ENCODE measurements at places on chromosomes 3 and 15.

DNA sequence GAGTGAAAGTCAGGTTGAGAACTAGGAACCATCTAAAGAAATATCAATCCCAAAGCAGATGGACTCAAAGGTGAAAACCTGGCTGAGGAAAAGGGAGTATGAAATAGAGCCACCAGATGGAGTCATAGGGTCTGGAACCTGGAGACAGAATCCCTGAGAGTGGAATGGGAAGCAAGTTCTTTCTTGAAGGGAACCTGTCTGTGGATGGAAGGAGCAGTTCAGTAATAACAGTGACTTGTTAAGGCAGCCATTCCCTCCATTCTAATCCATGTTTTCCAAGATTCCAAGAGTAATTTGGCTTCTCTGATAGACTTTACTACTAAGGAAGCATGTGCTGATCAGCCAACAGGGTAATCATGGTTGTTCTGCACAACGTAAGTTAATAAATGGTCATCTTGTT lies 22.5 kb upstream of the AQP9 start:
- DNase-seq: no peak

DNA sequence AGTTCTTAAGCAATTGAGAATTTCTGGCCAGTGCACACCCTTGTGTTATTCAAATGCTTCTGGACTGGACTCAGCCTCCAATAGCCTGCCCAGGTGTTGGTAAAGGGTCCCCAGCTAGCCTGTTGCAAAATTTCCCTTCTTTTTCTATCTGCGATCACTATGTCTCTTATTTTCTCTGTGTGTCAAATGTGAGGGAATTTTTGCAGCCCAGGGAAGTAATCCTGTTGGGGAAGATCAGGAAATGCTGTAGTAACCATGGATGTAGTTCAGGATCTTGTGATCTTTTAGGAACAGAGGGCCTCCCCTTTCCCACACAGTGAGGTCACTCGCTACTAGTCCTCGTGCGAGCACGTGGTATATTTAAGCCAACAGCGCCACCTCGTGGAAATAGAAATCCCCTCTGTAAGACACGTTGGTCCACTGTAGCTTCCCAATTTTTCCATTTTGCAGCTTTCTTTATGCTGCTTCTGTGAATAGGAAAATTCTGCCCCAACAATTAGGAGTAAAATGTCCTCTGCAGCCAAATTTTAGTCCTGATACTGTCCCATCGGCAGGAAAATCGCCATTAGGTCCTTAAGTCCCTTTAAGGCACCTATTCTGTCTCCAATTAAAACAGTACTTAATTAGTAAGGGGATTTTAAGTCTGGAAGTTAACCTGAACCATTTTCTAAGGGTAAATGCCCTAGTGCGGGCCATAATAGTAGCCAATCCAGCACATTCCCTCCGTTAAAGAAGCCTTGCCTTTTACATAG lies 4.0 kb upstream of the SMCO1 start:
- peak; percentile 53 for DNase-seq

GRCh38 chr3:48276911-48277641 lies 36.2 kb downstream of the ZNF589 start:
- no peak for DNase-seq

GRCh38 chr3:177211503-177212277 lies 14.4 kb upstream of the TBL1XR1 start:
- no peak for DNase-seq

DNA sequence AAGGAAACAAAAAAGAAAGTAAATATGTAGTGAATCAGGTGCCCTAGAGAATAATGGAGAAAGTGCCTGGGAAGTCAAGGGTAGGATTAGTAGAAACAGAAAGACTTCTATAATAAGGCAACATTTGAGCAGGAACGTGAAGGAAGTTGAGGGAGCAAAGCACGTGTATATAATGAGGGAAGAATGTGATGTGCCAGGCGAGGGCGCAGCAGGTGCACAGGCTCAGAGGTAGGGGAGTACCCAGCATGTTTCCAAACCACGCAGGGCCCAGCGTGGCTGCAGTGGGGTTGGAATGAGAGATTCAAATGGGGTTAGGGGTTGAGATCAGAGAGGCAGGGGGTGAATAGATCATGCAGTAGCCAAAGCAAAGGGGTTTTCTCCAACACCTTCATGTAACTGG lies 91.9 kb upstream of the VGLL4 start:
- no peak for DNase-seq

GRCh38 chr3:123384256-123384655 lies 64.6 kb downstream of the ADCY5 start:
- DNase-seq: no peak

DNA sequence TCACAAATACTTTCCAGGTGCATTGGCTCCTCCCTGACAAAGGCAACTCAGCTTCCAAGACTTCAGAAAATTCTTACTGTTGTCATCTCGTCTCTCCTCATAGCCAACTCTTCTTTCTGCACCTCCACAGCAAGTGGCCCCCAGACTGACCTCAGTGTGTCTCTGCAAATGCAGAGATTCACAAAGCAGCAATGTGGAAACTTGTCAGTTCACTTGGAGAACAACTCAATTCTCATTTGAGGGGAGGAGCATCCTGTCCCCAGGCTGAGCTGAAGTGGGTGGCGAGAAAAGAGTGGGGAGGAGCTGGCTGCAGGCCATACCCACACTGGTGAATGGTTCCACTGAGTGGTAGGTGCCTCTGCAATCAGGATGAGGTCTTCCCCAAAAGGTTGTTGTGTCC lies 248.7 kb upstream of the IL12A start:
- DNase-seq: no peak

DNA sequence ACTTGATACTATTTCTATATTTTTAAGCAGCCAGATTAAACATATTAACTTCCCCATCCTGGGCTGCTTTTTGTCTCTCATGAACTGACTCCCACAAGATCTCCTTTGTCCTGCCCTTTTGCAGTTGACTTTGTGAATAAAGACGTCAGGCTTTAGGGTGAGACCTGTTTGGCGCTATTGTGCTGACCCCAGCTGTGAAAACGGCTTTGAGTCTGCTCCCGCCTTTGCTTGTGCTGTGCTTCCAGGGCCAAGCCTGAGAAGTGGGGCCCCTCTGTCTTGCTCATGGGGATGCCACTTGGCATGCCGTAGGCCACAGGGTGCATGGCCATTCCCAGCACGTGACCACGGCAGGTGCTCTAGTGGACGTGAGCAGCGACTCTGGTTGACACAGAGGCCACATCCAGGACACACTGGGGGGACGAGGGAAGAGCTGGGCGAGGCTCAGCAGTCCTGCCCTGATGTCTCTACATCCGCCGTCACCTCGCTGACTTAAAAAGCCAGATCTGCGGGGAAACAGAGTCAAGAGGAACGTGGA lies 268.9 kb upstream of the LYSMD4 start:
- DNase-seq: no peak

DNA sequence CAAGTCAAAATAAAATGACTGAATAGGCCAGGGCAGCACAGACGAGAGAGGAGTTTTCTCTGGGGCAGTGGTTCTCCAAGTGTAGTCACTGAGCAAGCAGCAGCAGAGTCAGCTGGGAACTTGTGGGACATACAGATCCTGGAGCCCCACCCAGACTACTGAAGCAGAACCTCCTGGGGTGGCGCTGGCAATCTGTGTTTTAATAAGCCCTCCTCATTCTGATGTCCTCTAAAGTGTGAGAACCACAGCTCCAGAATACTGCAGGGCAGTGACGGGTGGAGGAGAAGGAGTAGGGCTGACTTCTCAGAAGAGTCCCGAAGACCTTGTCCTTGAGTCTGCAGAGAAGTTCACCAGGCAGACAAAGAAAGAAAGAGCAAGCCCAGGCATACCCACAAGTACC lies 251.3 kb upstream of the HES1 start:
- no peak for DNase-seq

DNA sequence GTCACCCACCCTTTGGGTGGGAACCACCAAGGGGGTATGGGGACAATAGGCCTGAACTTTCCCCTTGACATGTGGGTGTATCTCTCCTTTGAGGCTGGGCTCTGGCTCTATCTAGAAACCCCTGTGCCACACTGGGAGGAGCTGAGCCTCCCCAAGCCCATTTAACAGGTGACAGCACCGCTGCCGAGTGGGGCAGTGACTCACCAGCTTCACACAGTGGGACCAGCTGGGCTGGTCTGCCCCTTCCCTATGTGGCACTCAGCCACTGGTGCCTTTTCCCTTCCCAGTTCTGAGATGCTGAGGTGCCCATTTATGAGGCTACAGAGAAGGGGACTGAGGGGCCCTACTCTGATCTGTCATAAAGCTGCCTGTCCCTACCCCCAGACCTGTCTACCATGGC lies 5.1 kb downstream of the PSTPIP1 start:
- DNase-seq: no peak

DNA sequence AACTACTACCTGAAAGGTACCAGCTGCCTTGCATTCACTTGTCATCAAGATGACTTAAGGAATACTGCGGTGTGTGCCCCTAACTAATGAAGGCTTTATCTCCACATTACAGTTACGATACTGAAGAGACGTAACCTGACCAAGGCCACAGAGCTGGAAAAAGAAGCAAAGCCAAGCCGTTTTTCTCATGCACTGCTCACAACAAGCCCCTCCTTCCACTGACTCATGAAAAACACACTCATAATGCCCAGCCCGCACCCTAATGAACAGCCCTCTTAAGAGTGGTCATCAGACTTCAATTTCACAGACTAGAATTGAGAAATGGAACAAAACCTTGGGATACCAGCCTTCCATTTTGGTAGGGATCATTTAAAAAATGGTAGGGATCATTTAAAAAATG lies 11.6 kb downstream of the PSMD6 start:
- no peak for DNase-seq

DNA sequence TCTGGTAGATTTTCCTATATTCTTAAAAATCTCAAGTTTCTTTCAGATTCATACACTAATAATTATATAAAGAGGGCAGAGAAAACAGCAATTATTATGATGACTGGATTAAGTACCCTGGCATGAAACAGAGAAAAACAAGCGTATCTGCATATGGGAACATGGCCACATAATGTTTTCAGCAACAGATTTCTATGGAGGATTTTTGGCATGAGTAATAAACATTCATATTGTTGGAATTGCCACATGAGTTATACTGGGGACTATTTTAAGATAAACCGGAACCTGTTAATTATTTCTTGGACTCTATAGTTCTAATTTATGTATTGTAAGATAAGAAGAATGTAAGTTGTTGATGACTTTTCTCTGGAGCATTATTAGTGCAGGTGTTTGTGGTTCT lies 112.7 kb downstream of the OXSM start:
- DNase-seq: no peak

DNA sequence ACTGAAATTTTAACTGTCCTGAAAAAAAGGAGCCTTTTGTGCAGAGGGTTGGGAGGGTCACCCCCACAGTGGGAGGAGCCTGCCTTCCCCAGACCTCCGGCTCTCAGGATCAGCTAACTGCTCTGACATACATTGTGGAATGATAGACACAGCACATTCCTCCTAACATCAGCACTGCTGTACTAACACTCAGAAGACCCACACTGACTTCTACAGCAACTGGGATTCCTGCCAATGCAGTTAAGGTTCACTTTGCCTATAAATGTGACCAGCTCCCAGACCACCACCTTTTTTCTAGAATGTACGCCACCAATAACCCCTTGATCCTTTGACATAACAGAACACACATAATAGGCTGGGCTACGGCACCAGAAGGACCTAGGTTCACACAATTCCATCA lies 3.2 kb downstream of the CPEB1 start:
- DNase-seq: no peak

DNA sequence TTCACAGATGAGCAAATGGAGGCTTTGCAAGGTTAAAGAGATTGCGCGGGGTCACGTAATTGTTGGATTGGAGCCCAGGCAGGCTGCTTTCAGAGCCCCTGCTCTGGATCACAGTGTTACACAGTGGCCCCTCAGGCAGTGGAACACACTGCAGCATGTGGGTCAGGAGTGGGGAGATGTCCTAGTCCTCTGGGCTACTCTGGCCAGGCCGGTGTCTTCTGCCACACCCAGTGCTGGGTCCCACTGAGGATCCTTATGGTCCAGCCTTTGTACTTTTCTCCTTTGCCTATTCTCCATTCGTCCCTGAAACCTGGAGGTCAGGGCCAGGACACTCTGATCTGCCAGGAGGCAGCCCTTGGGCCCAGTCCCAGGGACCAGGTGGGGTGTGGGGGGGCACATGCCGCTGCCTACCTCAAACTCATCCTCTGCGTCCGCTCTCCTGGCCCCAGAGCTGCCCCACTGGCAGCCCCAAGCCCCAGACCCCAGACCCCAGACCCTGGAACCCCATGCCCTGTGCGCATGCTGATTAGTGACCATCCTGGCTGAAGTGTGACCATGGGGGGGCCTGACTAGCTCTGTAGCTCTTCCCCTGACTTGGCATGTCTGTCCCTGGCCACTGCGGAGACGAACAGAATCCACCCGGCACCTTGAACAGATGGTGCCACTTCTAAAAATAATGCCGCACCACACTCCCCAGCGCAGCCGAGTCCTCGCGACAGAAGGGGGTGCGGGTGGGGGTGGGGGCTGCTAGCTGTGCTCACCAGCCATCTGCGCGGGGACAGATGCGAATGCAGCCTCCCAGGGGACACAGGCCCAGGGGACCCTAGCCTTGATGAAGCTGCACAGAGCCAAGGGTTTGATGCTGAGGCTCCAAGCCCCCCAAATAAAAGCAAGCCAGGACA lies 41.6 kb downstream of the ATP2B2 start:
- no peak for DNase-seq

DNA sequence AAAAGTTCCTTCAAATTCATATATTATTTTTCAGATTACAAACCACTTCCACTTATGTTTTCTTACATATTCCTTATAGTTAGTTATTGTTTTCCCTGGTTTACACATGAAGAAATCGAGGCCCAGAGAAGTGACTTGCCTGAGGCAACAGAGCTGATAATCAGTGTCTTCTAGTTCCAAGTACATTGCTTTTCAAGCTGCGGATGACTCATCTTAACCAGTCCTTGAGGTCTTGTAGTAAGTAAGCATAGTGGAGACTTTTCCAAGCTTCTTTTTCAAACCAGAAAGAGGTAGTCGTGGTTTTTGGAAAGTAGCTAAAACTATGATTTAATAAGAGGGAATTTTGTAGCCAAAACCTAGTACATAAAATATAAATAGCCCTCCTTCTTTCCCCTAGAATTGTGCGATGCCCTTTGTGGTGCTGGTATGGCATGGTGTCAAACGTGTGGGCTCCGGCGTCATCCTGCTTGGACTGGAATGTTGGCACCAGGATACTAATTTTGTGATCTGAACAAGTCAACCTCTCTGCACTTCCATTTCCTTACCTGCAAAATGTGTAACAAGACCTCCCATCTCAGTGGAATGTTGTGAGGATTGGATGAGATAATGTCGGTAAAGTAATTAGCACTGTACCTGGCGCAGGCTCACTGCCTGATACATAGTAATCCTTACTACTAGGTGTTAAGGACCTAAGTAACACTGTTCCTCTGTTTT lies 19.0 kb upstream of the DLG1 start:
- DNase-seq: no peak

- DNase-seq: no peak
Observed at GRCh38 chr3:123584284-123584987, 417 bp downstream of the HACD2 start.

DNA sequence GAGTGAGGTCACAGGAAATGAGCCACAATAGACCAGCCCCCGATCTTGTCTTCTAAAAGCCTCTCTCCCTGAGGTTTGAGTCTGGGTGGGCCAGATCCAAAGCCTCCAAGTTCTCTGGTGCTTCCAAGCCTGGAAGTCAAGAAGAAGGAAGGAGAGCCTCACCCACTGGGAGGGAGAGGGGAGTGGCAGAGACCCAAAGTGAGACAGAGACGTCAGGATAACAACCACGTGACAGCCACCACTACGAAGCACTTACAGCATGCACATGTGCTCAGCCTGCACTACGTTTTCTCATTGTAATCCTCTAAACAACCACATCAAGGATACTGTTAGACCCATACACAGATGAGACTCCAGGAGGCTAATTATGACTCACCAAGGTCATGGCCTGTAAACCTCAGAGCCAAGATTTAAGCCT lies 197.3 kb upstream of the LINGO1 start:
- no peak for DNase-seq
